ENCODE measurements at places on chromosomes 5 and 9.

DNA sequence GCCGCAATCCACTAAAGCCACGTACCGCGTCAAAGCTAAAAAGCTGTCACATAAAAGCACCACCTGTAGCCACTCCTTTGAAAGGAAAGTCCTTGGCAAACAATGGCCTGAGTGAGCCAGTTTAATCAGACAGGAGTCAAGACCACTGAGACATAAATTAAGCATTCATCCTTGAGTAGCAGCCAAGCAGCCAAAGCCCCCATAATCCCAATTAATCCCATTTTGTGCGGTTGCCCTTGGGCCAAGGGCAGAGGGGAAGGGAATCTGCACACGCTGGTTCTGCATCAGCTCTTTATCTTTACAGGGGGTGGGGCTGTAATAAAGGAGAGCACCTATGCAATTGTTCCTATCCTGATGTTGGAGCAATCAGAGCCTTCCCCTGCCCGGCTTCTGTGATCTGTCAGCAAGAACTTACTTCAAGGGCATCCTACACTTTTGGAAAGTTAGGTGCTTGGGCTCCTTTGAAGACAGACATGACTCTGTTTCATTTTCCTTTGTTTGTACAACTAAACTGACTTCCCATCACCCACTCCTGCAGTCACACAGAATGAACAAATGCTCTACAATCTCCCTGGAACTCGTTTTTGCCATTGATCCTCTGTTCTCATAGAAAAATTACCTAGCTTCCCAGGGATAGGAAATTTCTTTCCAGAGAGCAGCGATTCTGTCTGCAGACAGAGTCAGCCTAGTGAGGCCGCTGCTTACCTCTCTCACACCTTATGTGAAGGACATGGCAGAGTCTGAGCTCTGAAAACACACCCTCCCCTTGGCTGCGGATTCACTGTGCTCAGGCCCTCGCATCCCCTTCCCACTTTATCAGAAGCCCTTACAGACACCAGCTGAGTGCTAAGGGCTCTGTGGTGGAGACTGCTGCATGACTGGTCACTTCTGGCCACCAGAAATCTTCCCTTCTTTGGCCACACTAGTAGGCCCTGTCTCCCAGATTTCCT lies 116.2 kb upstream of the TBCA start:
- DNase-seq, result no peak

DNA sequence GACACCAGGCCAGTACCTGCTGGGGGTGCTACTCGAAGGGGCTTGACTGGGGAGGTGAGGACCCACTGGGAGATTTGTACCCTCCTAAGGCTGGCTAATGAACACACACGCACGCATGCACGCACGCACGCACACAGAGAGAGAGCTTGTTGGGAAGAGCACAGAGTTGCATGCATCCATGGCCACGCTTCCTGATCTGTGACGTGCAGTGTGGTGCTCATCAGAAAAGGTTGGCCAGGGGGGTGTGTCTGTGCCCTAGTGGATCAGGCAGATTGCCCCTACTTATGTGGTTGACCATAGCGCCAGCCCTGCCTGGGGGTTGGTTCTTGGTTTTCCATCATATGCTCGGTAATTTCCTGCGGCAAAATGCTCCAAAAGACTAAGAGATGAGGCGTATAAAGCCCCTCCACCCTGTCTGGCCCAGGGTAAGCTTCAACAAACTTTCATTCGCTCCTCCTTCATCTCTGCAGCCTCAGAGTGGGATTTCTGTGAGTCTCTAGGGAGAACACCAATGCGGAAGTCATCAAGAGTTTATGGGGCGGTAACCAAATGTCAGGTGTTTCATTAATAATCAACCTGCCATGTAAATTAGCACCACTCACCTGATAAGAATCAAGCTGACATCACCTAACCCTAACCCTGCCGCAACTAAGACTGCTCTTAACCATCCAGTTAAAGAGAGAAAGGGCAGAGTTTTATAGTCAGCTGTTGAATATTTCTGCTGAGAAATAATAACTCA lies 8.0 kb upstream of the GFI1B start:
- no peak for DNase-seq

DNA sequence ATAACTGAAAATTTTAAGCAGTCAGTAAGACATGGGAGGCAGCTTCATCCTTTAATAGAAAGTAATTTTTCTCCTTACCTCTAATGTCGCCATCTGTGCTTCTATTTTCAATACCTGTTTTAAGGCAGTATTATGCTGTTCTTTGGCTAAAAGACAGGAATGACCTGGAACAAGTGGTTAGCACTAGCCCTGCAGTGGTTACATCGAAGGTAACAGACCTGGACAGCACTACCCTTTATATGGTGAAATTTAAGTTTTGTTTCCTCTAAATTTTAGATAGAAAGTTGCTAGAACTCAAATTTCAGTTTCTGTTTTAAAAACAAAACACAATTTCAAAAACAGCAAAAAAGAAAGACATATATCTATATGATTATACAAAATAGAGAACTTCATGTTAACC lies 534.1 kb upstream of the CDH6 start:
- DNase-seq, result no peak

GRCh38 chr9:70413464-70413798 lies 1.0 kb downstream of the KLF9 start:
- no peak for DNase-seq

GRCh38 chr5:120517607-120518252 lies 53.6 kb downstream of the PRR16 start:
- no peak for DNase-seq

DNA sequence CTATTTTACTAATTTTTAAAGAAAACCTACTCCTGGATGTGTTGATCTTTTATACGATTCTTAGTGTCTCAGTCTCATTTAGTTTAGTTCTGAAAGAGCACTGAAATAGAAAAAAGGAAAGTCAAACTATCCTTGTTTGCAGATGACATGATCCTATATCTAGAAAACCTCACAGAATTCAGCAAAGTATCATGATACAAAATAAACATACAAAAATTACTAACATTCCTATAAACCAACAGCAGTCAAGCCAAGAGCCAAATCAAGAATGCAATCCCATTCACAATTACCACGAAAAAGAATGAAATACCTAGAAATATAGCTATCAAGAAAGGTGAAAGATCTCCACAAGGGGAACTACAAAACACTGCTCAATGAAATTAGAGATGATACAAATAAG lies 225.8 kb upstream of the CDH18 start:
- DNase-seq, result no peak

DNA sequence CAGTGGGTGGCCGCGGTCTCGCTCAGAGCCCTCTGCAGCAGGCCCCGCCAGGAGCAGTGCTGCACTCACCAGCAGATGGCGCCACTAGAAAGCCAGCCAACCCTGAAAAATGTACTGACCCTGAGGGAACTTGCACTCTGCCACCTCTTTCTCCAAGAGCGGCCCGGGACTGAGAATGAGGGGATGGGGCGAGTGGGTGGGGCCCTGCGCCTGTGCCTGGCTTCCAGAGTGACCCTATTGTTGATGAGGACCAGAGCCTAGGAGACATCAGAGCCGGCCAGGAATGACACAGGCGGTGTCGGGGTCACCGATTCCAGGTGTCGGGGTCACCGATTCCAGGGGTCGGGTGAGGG lies 2.9 kb upstream of the IL17B start:
- DNase-seq, result peak; percentile 64

DNA sequence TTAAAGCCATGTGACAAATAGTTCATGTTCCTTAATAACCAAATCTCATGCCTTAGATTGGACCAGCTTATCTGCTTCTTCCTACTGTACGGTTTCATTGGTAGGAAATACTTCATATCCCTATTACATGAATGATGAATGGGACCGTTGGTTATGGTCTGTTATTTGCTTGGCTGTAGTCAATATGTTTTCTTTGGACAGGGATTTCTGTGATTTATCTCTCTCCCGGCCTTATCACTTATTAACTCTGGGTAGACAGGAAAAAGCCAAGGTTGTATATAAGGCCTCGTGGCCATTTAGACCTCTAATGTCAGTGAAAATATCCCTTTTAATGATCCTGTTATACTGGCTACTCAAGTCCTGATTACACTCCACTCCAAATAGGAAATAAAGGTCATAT lies 330.6 kb downstream of the EBF1 start:
- no peak for DNase-seq

Measured in A172 (cell line).